ENCODE measurements at places on chromosomes 7 and 10.
A peak's percentile ranks its signal among the peaks of the same experiment; 100 is the strongest.

DNA sequence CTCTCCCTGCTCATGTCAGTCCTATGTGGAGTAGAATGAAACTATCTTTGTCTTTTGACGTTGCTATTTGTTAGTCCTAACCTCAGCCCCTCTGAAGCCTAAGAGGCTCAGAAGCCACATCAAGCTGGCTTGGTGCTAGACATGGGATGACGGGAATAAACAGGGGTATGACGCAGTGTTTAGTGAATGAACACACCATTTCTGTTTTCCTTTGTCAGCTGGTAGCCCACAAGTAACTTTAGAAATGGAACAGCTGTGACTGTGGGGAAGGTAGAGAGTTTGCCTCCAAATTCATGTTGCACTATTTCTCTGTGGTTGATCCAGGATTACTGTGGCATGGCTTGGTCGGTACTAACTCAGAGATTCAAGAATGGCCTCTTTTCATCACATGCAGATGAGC, 31.3 kb downstream of the COX15 start:
- no peak for ATAC-seq

DNA sequence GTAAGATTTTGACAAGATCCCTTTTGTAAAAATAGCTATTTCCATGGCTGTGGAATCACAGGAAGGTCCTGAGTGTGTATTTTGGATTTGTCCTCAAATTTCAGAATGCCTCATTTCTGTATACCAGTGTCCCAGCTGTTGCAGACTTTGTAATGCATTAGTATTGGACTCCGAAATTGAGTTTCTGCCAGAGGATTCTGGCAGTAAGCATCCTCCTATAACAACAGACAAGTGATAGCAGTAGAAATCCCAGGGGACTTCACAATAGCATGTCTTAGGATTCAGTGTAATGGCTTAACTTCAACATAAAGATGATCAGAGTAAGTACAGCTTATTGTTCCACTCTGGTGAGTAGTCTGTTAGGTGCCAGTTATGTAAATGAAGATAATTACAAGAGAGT, 104.6 kb downstream of the FOXP2 start:
- ATAC-seq, result no peak

- no peak for ATAC-seq
Observed at GRCh38 chr10:72034040-72034499, 54.3 kb downstream of the SPOCK2 start.

DNA sequence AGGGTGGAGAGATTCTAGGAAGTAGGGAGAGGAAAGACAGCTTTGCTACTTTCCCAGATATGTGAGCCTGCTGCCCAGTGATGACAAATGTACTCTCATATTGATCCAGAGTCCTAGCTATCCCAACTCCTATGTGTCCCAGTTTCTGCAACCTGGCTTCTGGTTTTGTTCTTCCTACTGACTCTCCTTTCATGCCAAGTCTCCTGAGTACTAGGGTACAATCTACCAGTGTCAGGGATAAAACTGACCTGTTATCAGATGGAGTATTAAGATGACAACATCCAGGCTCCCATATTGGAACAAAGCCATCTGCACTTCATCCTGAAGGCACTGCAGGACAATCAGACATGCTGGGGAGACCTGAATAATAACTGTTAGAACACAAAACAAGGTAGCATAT, 233.7 kb upstream of the PHYHIPL start:
- ATAC-seq, result no peak

DNA sequence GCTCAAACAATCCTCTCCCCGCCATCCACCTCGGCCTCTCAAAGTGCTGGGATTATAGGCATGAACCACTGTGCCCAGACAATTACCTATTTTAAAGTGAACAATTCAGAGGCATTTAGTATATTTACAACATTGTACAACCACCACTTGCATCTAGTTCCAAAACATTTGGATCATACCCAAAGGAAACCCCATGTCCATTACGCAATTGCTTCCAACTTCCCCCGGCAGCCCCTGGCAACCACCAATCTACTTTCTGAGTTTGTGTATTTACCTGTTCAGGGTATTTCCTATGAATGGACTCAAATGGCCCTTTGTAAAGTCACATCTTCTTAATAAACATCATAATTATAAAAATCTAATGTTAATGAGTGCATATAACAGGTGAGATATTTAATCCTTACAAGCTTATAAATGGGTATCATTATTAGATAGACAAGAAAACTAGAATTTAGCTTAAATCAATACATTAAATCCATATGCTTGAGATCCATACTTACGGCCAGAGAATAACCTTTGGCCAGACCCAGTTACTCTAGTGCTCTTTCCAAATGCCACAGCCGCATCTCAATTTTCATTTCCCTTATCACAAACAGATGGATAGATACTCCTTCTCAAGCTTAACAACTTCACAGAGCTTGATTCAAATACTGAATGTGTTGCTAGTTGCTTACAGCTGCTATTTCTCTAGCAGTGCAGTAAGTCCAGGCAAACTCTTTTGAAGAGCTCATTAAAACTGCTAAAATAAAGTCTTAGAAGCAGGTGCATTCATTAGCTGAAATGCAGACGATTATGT, 133.4 kb upstream of the MKLN1 start:
- ATAC-seq, result no peak

DNA sequence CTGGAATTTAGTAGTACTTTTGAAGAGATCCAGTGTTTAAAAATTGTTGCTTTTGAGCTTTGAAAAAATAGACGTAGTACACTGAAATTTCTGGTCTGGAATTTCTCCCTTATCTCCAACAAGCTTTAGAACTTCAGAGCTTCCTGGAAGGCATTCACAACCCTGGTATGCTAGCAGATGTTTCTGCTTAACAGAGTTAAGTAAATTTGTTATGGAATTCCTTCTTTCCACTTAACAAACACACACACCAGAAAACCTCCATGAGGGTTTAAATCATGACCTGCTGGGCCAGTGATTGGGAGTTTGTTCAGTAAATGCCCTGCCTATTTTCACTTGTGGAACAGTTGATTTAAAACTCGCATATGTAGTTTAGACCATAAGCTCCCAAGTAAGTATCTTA, 13.7 kb downstream of the ASB15 start:
- no peak for ATAC-seq

DNA sequence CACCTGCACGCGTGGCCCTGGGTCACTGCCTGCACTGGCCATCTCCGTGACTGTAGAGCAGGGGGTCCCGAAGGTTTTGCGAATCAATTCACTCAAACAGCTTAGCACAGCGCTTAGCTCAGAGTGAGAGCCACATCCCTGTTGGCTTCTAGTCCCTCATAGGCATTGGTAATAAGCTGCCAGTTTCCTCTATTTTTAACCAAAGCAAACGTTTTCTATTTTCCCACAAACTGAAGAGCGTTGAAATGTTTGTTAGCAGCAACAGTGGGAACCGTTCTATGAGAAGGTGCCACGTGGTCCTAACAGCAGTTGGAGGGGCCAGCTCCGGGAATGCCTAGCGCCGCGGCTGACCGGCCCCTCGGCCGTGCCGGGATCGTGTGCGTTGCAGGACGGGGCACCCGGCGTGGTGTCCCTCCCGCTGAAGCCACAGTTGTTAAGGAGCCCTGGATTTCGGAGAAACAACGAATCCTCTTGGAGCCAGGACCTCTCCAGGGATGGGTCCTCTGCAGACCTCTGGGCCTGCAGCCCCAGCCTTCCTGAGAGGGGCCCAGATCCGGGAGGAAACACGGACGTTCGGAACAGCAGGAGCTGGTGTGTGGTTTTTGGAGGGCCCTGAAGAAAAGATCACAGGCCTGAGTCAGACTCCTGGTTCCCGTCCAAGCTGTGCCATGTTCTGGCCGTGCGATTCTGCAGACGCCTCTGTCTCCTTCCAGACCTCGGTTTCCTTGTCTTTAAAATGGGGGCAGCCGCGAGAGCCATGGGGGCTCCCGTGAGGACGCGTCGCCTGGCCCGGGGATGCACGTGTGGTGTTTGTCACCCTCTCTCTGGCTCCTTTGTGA, 40.3 kb downstream of the FAM20C start:
- ATAC-seq, result no peak

GRCh38 chr10:91838199-91838598, 40.0 kb downstream of the TNKS2 start:
- ATAC-seq, result no peak

DNA sequence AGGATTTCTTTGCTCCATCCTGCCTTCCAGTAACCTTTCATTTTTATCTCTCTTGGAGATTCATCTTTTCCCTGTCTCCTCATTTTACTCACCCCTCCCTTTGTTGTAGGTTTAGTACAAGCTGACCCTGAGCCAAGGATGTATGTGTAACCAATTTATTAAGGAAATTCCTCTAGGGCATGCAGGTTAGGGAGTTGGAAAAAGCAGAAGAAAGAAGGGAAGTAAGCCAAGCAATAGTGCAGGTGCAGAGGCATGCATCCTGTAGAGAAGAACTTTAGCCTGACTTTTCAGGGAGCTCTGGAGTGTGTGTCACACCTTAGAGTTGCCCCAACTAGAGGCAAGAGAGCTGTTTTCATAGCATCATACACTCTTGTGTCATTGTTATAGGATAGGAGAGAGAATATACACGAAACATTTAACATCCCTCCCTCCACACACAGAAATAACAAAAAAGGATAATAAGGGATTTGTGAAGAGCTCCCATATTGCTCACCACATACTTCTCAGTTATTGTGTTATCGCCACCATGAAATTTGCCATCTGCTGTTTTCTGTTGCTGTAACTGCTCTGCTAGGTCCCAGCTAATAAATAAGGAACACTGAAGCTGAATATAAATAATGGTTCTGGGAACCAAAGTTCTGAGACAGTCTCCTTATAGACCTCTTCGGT, 21.8 kb upstream of the SEMA3C start:
- peak; percentile 44 for ATAC-seq

- ATAC-seq, result no peak
Observed at GRCh38 chr7:38000272-38000671, 79.8 kb downstream of the EPDR1 start.

GRCh38 chr7:133345690-133346421, 93.0 kb downstream of the EXOC4 start:
- no peak for ATAC-seq

GRCh38 chr7:24637021-24637420, 63.8 kb downstream of the PALS2 start:
- no peak for ATAC-seq

DNA sequence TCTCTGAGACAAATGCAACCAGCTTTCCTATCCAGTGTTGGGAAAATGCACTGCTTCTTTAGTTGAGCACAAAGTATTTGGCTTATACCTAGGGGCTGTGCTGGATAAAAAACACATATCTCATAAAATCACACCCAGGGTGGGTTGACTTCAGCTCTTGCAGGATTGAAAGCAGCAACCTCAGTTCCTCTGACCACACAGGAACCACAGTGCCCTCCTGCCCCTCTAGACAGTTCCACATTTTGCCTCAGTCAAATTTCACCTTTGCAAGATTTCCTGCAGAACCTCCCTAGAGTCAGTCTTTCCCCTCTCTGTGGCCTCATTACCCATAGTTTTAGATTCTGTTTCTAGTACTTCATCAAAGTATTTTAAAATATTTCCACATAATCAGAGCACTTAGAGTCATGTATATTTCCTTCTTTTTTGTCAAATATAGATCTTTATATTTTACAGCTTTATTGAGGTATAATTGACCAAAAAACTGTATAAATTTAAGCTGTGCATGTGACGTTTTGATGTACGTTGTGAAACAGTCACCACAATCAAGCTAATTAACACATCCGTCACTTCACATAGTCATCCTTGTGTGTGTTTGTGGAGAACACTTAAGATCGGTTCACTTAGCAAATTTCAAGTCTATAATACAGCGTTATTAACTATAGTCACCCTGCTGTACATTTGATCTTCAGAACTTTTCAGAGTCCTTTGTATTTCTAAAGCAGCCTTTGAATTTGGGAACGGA, 37.0 kb upstream of the EGR2 start:
- peak; percentile 36 for ATAC-seq

DNA sequence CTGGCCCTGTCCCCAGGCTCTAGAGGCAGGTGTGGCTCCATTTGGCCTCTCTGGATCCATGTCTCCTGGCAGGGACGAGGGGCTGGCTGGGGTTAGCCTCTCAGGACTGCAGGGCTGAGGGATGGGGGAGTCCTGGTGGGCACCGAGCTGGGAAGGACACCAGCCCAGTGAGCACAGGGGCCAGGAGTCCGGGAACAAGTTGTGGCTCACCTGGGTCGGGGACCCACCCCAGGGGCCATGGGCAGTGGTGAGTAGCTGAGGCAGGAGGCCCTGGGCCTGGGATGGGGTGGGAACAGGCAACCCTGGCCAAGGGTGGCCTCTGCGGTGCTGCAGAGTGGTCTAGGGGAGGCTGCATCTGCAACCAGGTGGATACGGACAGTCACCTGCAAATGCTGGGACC, 24.1 kb downstream of the ANTXRL start:
- no peak for ATAC-seq

GRCh38 chr10:24528946-24529345, 194.7 kb downstream of the ARHGAP21 start:
- no peak for ATAC-seq

DNA sequence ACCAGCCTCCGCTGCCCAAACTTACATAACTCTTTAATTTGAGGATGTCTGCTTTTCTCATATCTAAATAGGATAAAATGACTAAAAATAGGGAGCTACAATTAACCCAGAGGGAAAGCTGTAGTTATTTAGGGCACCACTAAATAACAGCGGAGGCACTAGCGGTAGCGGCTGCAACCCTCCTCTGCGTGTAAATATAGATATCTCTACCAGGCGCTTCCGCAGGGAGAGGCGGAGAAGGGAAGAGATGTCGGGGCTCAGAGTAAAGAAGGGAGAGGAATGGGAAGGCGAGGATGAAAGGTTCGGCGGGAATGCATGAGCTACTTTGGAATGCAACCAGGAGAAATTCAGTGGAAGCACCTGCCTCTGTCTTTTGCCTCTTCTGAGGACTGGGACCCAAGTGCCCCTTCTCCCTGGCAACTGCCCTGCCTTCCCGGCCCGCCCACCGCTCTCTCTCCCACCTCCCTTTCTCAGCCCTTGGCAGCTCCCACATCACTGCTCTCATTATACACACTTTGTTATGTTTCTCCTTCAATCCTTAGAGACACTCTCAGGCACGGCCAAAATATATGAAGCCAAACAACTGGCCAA, 698.3 kb downstream of the PARD3 start:
- ATAC-seq, result no peak

GRCh38 chr7:69438584-69439412, 159.5 kb upstream of the AUTS2 start:
- ATAC-seq, result peak; percentile 66

GRCh38 chr10:117536072-117536865, 6.3 kb upstream of the EMX2 start:
- ATAC-seq, result no peak
